ENCODE measurements at places on chromosomes 6 and 20.

DNA sequence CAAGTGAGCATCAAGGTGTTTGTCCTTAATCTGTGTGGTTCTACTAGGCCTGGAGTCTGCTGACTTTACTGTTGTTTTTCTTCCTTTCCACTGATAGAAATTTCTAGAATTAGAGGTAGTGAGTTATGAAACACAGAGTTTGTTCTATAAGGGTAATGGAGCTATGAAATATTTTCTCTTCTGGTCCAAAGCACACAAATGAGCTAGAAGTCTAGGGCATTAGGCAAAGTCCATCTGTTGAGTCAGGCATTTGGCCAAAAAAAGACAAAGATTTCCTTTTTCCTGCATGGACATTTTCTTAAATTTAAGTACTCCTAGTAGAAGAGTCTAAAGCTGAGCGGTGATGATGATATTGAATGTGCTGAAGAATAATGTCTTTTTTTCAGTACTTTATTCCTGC lies 174.3 kb upstream of the STXBP5 start:
- DNase-seq, result no peak

DNA sequence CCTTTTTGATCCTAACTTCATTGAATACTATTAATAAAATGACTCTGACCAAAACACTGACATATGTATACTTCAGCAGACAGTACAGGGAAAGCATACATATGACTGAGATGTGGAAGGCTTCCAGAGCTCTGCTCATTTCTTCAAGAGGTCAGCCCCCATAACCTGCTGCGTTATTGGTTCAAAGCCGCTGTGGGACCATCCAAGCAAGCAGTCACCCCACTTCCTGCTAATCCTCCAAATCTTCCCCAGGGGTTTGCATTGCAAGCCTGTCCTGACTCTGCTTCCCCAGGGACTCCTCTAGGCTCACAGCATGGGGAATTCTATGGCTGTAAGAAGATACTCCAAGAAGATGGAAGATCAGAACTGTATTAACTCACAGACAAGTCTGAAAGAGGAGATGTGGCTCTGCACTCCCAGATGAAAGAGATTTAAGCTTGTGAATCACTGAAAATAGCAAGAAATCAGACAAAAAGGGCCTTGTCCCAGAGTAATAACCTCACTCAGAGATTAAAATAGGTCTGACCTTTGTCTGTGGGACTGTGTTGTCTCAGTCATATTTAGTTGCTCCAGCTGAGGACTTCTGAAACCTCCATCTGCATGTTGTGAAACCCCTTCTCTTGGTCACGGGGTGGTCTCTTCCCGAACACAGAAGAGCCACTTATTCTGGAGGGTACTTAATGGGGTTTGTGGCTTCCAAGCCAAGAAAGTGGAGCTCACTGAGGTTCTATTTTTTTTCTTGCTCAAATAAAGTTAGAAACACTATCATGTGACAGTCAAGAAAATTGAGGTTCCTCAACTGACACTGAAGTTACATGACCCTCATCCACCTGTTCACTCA lies 101.5 kb upstream of the MARCKS start:
- no peak for DNase-seq

GRCh38 chr6:45558858-45559257 lies 181.1 kb upstream of the SUPT3H start:
- no peak for DNase-seq

DNA sequence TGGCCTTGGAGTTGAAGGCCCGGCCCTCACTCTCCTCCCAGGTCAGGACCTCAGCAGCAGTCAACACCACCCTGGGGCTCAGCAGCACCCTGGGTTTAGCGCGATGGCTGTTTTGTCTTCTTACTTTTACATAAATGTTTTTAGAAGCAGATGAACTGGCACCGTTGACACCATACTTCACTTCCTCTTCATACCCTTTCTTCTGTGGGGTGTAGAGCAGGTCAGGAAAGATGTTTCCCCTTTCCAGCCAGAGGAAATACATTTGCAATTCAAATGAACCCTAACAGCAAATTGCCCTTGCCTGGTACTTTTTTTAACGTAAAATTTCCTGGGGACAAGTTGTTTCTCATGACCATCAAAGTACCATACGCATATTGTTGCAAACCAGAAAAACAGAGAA lies 54.7 kb upstream of the SNX9 start:
- no peak for DNase-seq

GRCh38 chr20:48070991-48071652 lies 285.8 kb upstream of the SULF2 start:
- no peak for DNase-seq

GRCh38 chr6:41199552-41200246 lies 1.2 kb downstream of the TREML2 start:
- no peak for DNase-seq

DNA sequence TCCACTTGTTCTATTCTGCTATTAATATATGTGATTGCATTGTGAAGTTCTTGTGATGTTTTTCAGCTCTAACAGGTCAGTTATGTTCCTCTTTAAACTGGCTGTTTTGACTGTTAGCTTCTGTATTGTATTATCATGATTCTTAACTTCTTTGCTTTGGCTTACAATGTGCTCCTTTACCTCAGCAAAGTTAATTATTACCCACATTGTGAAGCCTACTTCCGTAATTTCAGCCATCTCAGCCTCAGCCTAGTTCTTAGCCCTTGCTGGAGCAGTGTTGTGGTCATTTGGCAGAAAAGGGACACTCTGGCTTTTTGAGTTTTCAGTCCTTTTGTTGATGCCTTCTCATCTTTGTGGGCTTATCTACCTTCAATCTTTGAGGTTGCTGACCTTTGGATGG lies 440.2 kb downstream of the TBC1D32 start:
- DNase-seq, result no peak

DNA sequence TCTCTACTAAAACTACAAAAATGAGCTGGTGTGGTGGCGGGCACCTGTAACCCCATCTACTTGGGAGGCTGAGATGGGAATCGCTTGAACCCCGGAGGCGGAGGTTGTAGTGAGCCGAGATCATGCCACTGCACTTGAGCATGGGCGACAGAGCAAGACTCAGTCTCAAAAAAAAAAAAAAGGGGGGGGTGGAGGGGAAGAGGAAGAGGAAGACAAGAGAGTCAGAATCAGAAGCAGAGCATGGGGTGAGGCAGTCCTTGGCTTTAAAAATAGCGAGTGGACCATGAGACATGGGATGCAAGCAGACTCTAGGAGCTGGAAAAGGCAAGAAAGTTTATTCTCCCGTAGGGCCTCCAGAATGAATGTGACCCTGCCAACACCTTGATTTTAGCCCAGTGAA lies 3.9 kb upstream of the SLC9A8 start:
- DNase-seq, result no peak

GRCh38 chr6:136551103-136551502 lies 881 bp upstream of the MAP7 start:
- DNase-seq, result no peak

- no peak for DNase-seq
Observed at GRCh38 chr6:132648356-132648755, 10.6 kb downstream of the TAAR1 start.

DNA sequence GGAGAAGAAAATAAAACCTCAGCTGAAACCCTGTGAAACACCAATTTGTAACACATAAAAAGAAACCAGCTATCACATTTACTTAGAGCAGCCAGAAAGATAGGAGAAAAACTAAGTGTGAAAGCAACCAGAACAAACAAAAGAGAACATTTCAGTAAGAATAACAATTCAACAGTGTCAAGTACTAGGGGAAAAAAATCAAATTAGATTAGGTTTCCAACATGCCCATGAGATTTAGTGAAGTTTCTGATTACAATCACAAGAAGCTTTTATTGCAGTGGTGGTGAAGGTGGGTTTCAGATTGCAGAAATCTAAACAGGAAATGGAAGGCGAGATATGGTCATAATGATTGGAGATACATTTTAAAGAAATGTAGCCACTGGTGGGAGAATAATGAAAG lies 22.1 kb upstream of the TRDN start:
- DNase-seq, result no peak

- DNase-seq, result no peak
Observed at GRCh38 chr6:80725156-80725930, 618.9 kb downstream of the BCKDHB start.

DNA sequence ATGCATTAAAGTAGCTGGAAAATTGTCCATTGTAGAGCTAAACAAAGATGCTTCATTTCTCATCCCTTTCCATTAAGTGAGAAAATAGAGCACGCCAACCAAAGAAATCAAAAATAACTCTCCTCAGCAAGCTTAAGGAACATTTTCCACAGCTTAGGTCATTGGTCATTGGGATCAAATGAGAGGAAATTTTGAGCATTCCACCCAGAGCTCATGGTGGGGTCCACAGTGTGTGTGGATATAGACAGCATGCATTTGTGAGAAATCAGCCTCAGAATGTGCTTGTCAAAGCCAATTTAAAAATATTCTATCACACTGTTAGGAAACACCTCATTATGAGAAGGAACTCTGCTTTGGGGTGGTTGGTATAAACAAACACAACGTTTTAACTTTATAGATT lies 97.2 kb downstream of the HDGFL1 start:
- no peak for DNase-seq

DNA sequence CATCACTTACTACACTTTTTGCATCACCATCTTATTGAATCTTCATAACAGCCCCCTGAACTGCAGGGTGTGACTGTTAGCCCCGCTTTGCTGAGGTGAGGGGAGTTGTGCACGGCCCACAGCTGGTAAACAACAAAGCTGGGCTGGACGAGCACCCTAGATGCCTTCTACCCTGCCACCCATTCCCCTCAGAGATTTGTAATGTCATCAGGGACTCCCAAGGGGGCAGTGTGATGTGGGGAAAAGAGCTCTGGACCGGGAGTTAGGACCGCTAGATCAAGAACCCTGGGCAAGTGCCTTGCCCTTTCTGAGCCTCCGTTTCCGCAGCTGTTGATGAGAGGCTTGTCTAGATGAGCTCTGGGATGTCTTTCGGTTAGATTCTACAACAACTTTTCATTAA lies 20.9 kb downstream of the PKIG start:
- DNase-seq, result no peak

DNA sequence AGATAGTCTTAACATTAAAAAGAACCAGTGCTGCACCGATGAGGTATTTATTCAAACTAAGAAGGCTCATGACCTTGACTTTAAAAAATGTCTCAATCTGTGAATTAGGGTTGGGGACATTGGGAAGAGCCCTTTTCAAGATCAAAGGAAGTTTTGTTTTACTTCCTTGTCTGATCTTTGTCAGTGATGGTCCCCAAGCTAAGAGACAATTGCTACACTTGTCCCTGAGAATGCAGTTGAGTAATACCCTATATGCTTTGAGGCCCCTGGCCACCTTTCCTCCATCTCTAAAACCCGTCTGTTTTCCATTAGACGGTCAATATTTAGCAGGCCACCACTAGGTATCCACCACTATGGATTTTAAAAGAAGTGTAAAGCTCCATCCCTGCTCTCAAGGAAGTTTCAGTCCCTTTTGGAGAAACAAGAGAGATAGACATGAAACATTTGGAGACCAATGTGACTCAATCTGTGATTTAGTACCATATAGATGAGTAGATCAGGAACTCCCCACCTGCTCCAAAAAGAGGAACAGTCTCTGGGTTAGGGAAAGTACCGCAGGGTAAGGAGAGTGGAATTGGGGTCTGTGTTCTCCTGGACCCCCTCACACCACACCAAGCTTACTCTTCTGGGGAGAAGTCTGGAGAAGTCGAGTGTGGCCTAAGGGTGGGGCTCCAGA lies 99.1 kb upstream of the ISM1 start:
- DNase-seq, result no peak

GRCh38 chr6:156392648-156393047 lies 384.5 kb upstream of the ARID1B start:
- no peak for DNase-seq

- DNase-seq, result no peak
Observed at GRCh38 chr6:328924-329323, 36.6 kb downstream of the DUSP22 start.

All from NCI-H1417 treated with DMSO at 0.1 percent for 48 hours (cell line).